Stimulated activated CD8-positive, alpha-beta memory T cell treated with anti-CD3 and anti-CD28 coated beads, Interleukin-7, amount 100 ng/mL, for 1 hour (primary cell): ENCODE measurements at places on chromosomes 1 and 21.

GRCh38 chr1:119012383-119012782 lies 24.2 kb upstream of the TBX15 start:
- DNase-seq: no peak

DNA sequence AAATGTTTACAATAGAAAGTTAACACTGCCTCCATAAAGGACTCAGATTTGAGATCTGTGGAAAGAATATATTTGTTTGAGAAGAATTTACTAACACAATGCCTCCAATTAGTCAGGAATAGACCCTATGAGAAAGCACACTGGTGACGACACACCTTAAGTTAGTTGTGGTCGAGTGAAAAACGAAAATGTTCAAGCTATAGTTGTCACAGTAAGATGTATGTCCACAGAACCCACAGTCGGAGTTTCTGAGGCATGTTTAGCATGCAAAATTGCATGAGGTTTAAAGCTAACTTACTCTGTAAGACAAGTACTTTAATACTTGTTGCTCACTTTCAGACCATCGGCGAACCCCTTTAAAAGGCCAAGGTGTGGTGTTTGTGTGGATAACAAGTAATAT lies 69.9 kb upstream of the SIPA1L2 start:
- no peak for DNase-seq

- no peak for DNase-seq
These were observed 58.9 kb downstream of the TGFBR3 start for GRCh38 chr1:91827087-91827458.

- DNase-seq: no peak
These were observed 26.8 kb downstream of the SLC1A7 start for GRCh38 chr1:53115403-53116306.

- no peak for DNase-seq
These were observed 144.7 kb downstream of the APP start for GRCh38 chr21:26025536-26026512.

GRCh38 chr1:174789399-174789798 lies 210.3 kb upstream of the CACYBP start:
- no peak for DNase-seq

GRCh38 chr1:84919461-84919970 lies 26.5 kb upstream of the LPAR3 start:
- DNase-seq: no peak

DNA sequence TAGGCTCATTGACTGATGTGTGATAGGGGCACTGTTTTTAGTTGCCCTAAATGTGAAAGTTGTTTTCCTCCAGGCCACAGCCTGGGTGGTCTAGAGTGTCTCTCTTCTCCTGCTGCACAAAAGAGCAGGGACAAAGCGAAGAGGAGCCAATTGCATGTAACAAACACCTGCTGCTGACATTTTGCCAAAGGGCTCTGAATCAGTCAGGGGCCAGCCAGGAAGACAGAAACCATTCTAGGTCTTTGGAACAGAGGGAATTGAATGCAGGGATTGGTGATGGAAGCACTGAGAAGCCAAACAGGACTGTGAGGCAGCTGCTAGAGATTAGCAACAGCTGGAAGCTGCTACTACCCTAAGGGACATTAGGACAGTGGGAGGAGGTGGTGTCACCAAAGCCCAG lies 185.3 kb upstream of the POU3F1 start:
- DNase-seq: no peak

- no peak for DNase-seq
These were observed 43.1 kb upstream of the EPS8L3 start for GRCh38 chr1:109806733-109807400.

DNA sequence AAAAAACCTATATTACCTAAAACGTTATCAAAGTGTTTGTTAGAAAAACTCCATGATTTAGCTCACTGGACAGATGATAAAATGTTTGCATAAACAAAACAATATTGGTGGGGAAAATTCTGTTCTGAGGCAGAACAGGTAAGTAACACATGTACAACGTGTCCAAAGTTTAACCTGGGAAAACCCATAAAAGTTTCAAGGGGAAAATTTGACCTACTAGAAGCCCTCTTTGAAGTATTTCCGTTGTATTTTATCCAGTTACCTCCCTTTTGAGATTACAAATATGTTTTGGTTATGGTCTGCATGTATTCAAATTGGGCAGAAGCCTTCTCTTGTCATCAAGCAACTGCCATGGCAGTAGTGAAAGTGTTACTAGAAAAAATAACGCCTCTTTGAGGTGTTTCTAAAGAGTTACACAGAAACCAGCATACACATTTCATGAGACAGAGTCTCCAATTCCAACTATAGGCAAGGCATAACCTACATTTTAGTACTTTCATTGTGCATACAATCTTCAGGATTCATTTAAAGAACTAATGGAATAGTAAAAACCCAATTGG lies 58.0 kb upstream of the PDC start:
- DNase-seq: no peak

DNA sequence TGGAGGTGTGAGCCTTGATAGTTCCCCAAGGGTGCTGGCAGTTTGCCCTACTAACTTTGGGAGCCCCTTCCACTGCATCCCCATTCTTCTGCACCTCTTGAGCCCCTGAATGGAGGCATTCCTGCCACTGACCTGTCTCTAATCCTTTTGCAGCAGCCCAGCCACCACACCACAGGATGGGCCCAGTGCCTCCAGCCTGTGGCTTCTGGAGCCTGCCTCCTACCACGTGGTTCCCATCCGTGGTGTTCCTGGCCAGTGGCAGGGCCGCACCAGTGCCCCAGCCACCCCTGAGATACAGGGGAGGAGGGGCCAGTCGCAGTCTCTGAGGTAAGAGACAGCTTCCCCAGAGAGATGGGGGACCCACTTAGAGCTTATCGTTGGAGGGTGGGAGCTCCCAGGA lies 14.4 kb downstream of the INAVA start:
- DNase-seq: no peak
